ENCODE measurements at places on chromosomes 5 and 9. TPM values are rescaled to one million over a fixed set of nuclear protein-coding genes. Genes with fewer than 3 reads are reported as not detected.

DNA sequence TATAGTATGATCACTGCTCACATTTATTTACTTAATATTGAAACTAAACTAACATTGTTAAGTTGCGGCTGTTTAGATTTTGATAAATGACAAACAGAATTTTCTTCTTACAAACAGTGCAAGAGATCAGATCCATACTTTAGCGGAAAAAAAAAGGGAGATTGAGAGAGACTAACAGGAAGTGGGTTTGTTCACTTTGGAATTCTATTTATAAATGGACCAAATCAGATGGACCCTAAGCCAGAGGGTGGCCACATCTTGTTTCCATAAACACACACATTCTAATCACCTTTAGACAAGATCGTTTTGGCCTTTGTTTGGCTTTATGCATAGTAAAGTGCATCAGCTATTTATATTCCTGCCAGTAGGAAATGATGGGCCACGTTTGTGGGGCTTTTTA lies 381.4 kb upstream of the CD180 start:
- no peaks in the 10 kb centered on the region for H3K4me1 ChIP-seq
- no peaks in the 10 kb centered on the region for H3K36me3 ChIP-seq
- DNase-seq, result no peak
- no peak overlapping the region for H3K27ac ChIP-seq

DNA sequence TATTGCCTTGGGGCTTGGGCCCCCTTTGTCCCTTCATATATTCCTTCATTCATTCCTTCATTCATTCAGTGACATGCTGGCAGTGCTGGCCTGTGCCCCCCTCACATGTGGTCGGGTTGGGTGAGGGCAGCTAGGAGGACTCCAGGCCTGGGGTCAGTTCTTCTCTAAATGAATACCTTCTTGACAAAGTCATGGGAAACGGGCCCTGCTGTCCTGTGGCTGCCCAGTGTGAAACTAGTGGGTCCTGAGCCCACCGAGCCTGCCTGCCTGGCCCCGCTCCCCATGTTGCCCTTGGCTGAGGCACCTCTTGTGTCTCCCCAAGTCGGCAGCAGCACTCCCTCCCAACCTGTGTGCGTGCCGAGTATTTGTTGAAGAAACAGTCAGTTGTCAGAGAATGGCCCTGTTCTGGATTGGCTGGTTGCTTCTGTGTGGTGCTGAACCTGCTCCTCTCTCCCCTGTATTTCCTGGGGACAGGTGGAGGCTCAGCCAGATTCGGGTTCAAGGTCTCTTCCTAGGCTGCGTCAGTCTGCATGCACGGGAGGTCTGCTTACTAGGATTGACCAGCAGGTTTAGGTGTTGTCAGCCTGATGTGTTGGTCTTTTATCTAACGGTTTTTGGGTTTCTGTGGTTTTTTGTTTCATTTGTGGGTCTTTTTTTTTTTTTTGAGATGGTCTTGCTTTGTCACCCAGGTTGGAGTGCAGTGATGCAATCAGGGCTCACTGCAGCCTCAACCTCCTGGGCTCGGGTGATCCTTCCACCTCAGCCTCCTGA lies 3.0 kb upstream of the CEL start:
- DNase-seq, result no peak
- H3K4me3 ChIP-seq, result no peak overlapping the region
- H3K27me3 ChIP-seq, result no peaks in the 10 kb centered on the region
- H3K4me1 ChIP-seq, result no peaks in the 10 kb centered on the region

GRCh38 chr5:122412966-122413365 lies 100.9 kb downstream of the SNCAIP start:
- no peaks in the 10 kb centered on the region for H3K36me3 ChIP-seq
- DNase-seq, result no peak
- H3K4me3 ChIP-seq, result no peak overlapping the region
- no peaks in the 10 kb centered on the region for H3K4me1 ChIP-seq
- H3K27ac ChIP-seq, result no peak overlapping the region

GRCh38 chr5:169811680-169812079 lies 168.6 kb downstream of the INSYN2B start:
- H3K4me3 ChIP-seq, result no peak overlapping the region
- H3K36me3 ChIP-seq, result no peaks in the 10 kb centered on the region
- H3K4me1 ChIP-seq, result no peaks in the 10 kb centered on the region
- H3K27me3 ChIP-seq, result no peaks in the 10 kb centered on the region
- no peak overlapping the region for H3K27ac ChIP-seq
- DNase-seq, result no peak

DNA sequence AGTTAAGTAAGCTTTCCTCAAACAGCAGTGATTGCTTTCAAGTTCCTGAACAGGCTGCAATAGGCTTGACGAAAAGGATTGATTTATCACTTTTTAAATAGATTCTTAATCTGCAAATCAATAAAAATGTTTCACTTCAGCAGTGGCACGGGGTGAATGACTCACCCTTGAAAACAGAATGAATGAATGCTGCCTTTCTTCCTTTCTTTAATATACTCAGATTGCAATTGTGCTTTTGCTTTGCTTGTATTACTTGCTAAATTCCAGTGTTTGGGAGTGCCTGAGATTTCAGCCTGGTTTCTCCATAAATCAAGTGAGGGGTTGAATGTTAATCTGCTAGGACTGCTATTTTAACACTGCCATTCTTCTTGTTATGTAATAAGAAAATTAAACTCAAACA lies 1293.8 kb downstream of the PTPRD start:
- no peak overlapping the region for H3K4me3 ChIP-seq
- no peaks in the 10 kb centered on the region for H3K36me3 ChIP-seq
- DNase-seq, result no peak
- no peaks in the 10 kb centered on the region for H3K27me3 ChIP-seq
- no peak overlapping the region for H3K27ac ChIP-seq

- no peaks in the 10 kb centered on the region for H3K27me3 ChIP-seq
- no peak overlapping the region for H3K4me3 ChIP-seq
- no peaks in the 10 kb centered on the region for H3K36me3 ChIP-seq
- DNase-seq, result no peak
- no peak overlapping the region for H3K27ac ChIP-seq
- peaks cover 93% of the 10 kb centered on the region for H3K4me1 ChIP-seq
Measured at GRCh38 chr9:134369416-134370212, 43.4 kb downstream of the RXRA start.

- no peak overlapping the region for H3K4me3 ChIP-seq
- DNase-seq, result no peak
- H3K27me3 ChIP-seq, result no peaks in the 10 kb centered on the region
- no peak overlapping the region for H3K27ac ChIP-seq
Measured at GRCh38 chr5:98975682-98976407, 47.0 kb upstream of the CHD1 start.

DNA sequence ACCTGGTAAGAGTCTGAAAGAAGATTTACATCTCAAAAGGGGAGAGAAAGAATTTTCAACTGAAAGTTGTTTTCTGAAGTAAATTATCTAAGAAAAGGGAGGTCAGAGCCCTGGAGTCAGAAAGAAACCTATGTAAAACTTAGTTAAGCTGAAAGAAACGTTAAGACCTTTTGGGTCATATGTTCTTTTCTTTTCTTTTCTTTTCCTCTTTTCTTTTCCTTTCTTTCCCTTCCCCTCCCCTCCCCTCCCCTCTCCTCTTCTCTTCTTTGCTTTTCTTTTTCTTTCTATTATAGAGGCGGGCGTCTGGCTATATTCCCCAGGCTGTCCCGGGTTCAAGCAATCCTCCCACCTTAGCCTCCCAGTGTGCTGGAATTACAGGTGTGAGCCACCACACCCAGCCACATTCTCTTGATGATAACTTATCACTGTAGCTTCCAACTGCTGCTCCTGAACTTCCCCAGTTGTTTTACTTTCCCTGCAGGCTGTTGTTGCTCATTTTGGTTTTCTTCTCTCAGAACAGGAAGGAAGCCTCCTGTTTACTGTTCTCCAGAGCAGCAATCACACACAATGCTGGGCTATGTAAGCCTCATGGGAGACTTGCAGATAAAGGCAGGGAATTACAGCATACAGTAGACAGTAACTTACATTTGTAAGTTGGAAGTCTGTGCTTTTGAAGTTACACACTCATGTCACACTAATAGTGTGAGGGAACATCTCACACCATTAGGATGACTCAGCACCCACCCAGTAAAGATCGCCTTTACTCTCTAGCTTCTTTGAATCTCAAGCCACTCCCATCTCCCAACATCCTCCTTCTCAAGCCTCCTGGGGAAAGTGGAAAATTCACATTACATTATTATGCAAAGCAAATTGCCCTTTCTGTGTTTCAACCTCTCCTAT lies 2216.6 kb upstream of the WWC1 start:
- no peak overlapping the region for H3K27ac ChIP-seq
- no peaks in the 10 kb centered on the region for H3K36me3 ChIP-seq
- H3K4me3 ChIP-seq, result no peak overlapping the region

DNA sequence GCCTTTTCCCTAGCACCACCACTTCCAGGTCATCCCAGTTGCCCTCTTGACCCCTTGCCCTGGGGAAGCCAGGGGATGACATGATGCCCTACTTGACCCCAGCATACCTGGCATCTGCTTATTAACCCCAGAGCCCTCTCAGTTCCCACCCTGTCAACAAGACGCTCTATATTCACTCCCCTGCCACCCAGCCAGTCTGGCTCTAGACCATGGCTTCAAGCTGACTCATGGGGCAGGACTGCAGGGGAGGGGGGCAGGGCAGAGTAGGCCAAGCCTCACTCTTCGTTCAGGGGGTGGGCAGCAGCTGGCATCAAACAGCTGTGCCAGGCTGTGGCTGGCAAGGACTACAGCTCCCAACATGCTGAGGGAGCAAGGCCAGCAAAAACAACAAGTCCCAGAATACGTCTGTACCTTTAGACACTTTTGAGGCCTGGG lies 5.3 kb downstream of the ATOSB start:
- H3K4me3 ChIP-seq, result no peak overlapping the region
- H3K27me3 ChIP-seq, result no peaks in the 10 kb centered on the region
- H3K4me1 ChIP-seq, result peaks cover 47% of the 10 kb centered on the region
- H3K27ac ChIP-seq, result no peak overlapping the region

- H3K27me3 ChIP-seq, result no peaks in the 10 kb centered on the region
- H3K36me3 ChIP-seq, result no peaks in the 10 kb centered on the region
- peaks cover 34% of the 10 kb centered on the region for H3K4me1 ChIP-seq
Measured at GRCh38 chr9:135442075-135442474, 37.5 kb upstream of the PPP1R26 start.

GRCh38 chr5:10471677-10472076 lies 30.0 kb downstream of the ROPN1L start:
- H3K4me1 ChIP-seq, result peaks cover 15% of the 10 kb centered on the region
- no peak overlapping the region for H3K4me3 ChIP-seq
- H3K27me3 ChIP-seq, result no peaks in the 10 kb centered on the region
- DNase-seq, result no peak

DNA sequence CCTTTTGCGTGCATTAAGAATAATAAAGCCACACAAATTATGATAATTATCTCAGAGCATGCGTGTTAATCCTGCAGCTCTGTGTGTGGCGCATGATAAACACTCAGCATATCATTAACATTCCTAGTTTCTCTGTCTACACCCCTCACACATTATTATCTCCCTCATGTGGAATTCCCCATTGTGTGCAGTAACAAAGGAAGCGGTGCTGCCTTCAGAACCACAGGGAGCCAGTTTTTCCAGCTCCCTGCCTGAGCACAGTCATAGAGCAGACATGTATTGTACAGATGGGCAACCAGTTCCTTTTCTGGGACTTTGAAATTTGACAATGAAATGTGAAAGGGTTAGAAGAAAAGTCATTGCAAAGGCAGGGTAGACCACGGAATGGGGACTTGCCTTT lies 1365.5 kb upstream of the CDH9 start:
- no peaks in the 10 kb centered on the region for H3K36me3 ChIP-seq
- H3K4me3 ChIP-seq, result no peak overlapping the region
- H3K27me3 ChIP-seq, result no peaks in the 10 kb centered on the region
- H3K27ac ChIP-seq, result no peak overlapping the region
- H3K4me1 ChIP-seq, result no peaks in the 10 kb centered on the region

DNA sequence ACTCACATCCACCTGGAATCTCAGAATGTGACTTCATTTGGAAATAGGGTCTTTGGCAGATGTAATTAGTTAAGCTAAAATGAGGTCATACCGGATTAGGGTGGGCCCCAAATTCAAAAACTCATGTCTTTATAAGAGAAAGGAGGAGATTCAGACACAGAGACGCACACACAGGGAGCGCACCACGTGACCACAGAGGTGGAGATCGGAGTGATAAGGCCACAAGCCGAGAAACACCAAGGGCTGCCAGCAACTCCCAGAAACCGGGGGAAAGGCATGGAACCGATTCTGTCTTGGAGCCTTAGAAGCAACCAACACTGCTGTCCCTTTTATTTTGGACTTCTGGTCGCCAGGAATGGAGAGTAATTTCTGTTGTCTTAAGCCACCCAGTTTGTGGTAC lies 31.8 kb upstream of the LMX1B start:
- no peak overlapping the region for H3K27ac ChIP-seq
- no peak for DNase-seq
- no peaks in the 10 kb centered on the region for H3K36me3 ChIP-seq
- H3K4me3 ChIP-seq, result no peak overlapping the region

DNA sequence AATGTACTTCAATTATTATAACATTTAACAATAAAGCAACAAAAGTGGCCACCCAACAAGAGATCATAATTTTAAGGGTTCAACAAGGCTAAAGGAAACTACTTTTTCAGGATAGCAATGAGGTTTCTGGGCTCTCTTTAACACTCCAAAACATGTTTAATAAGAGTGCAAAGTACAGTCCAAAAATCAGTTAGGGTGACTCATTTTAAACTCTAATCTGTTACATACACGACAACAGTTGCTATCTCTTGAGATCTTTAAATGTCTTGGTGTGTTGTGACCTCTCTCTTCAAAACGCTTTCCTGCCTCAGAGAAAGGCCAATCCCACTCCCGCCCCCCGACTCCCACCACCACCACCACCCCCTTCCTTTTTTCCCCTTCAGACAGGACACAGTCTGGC lies 11.5 kb downstream of the NFIB start:
- peaks cover 7% of the 10 kb centered on the region for H3K36me3 ChIP-seq
- H3K4me3 ChIP-seq, result no peak overlapping the region
- no peak for DNase-seq

CLINT1 gene
- total RNA-seq, result 198 TPM

NEURL1B gene
- 8.2 TPM for total RNA-seq

PHPT1 gene
- total RNA-seq, result 150 TPM

FOXI1 gene
- not detected for total RNA-seq

LRRC70 gene
- total RNA-seq, result 9.9 TPM

RGS7BP gene
- total RNA-seq, result 0.33 TPM

ELOVL7 gene
- total RNA-seq, result 29.1 TPM
